Activated CD4-positive, alpha-beta T cell treated with anti-CD3 and anti-CD28 coated beads, Interleukin-2, amount 50 U/mL, for 48 hours (primary cell): ENCODE measurements at places on chromosomes 13 and 19.

DNA sequence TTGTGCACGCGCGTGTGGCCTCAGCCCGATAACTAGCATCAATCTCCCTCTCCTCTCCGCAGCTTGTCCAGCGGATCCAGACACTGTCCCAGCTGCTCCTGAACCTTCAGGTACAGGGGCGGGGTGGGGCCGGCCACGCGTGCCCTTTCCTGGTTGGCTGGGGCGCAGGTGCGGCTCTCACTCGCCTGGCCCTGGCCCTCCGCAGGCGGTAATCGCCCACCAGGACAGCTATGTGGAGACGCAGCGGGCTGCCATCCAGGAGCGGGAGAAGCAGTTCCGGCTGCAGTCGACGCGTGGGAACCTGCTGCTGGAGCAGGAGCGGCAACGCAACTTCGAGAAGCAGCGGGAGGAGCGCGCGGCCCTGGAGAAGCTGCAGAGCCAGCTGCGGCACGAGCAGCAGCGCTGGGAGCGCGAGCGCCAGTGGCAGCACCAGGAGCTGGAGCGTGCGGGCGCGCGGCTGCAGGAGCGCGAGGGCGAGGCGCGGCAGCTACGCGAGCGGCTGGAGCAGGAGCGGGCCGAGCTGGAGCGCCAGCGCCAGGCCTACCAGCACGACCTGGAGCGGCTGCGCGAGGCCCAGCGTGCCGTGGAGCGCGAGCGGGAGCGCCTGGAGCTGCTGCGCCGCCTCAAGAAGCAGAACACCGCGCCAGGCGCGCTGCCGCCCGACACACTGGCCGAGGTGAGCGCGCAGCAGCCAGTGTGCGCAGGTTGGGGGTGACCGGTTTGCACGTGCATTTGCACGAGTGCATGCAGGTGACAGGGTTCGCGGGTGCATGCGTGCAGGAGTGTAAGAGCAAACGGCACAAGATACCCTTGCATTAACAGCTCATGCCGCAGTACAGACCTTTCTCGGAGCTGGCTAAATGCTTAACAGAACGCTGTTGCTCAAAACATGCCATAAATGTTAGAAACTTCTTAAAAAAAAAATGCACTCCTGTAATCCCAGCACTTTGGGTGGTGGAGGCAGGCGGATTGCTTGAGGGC is 21.5 kb downstream of the PEX11G start:
- no peak for DNase-seq

- no peak for DNase-seq
These were observed 4.0 kb upstream of the MAST3 start for GRCh38 chr19:18093439-18094161.

GRCh38 chr13:84315527-84315926 is 433.3 kb upstream of the SLITRK1 start:
- DNase-seq, result no peak

DNA sequence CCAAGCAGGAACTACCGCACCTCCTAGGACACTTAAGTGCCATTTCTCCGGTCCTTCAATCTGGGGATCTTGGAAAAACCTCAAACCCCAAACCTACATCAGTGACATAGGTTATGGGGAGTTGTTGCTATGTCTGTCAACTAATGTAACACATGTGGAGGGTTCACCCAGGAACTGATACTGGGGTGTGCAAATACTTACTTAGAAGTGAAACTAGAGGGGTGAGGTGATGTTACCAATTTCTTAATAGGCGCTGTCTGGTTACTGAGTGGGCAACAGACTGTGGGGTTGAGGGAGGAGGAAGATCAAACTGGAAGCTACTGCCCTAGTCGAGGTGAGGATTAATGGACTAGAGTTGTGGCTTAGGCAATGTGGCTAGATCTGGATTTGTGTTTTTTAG is 1.9 kb downstream of the ZNF586 start:
- no peak for DNase-seq

GRCh38 chr13:40611004-40611403 is 55.4 kb downstream of the FOXO1 start:
- DNase-seq, result no peak

DNA sequence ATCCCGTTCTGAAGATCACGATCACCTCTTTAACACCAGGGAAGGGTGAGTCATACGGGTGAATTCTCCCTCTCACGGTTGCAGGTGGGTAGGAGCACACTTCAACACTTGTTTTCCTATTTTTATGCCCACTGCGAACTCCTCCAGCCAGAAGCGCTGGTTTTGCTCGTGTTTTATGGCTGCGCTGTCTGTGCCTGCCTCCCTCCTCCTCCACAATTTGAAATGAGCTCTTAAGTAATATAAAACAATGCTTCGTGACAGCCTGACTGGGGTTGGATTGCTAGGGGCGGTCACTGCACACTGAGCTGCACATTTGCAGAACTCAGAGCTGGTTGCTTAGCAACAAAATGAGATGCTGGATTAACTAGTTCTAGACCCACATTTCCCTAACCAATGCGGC is 12.9 kb downstream of the CCDC70 start:
- no peak for DNase-seq

DNA sequence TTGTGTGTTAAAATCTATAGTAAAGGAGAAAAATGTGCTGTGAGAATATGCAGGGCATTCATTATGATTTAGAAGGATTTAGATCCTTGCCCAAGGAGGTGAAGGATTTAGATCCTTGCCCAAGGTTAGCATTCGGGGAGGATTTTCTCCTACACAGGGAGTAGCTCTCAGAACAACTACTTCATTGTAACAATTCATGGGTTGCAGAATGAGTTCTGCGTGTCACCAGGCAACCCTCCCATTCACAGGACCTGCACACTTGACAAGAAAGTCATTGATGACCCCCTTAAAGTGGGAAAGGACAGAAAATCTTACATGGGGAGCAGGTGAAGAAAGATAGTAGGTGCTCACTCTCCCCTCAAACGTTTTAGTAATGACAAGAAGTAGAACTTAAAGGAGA is 167.1 kb upstream of the MAB21L1 start:
- DNase-seq, result no peak

GRCh38 chr13:90866006-90866405 is 481.5 kb upstream of the MIR17HG start:
- DNase-seq, result no peak

- DNase-seq, result no peak
These were observed 1519.2 kb downstream of the EFNB2 start for GRCh38 chr13:105016266-105016665.

- DNase-seq, result no peak
These were observed 8.1 kb upstream of the CTXN1 start for GRCh38 chr19:7933828-7934725.

DNA sequence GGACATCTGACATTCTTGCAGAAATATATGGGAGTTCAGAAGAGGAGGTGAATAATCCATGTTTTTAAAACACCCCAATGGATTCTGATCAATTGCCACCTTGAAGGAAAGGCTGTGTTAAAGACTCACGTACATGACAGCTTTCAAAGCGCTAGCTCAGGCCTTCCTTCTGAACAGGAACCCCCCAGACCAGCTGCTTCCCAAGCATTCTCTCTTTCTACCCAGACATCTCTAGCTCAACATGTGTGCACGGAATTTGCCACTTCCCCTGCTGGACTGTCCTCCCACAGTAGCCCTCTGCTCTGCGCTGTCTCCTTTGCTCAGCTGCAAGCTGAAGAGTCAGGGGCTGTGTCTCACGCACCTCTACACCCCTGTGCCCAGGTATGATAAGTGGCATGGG is 54.5 kb downstream of the STK24 start:
- DNase-seq, result no peak

GRCh38 chr19:45547965-45548609 is 36.5 kb downstream of the OPA3 start:
- DNase-seq, result no peak

DNA sequence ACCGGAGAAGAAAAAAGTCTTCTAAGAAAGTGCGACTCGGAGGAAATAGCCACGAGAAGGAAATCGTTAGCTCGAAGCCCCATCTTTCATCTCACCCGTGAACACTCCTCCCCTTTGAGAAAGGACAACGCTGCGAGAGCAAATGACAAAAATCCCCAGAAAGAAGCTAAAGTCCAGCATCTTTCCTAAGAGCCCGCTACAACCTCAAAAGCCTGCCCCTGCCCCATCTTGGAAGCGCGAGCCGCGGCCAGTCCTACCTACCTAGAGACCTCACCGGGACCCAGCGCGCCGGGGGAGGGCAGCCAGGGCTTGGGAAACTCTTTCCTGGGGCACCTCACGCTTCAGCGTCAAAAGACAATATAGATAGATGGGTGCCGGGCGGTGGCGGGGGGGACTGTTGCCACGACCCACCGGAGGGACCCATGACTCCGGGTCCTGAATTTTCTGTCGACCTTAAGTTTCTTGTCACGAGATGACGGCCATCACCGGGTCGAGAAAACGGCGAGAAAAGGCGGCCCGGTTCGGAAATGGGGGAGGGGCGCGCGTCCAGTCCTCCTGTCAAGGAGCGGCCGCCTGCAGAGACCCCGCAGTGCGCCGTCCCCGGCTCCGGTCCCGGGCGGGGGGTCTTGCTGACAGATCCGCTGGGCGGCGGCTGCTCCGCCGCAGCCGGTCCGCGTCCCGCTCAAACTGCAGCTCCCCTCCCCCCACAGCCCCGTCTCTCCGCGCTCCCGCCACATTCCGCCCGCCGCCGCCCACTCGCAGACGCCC is 65.9 kb downstream of the KCNRG start:
- DNase-seq, result peak; percentile 68

DNA sequence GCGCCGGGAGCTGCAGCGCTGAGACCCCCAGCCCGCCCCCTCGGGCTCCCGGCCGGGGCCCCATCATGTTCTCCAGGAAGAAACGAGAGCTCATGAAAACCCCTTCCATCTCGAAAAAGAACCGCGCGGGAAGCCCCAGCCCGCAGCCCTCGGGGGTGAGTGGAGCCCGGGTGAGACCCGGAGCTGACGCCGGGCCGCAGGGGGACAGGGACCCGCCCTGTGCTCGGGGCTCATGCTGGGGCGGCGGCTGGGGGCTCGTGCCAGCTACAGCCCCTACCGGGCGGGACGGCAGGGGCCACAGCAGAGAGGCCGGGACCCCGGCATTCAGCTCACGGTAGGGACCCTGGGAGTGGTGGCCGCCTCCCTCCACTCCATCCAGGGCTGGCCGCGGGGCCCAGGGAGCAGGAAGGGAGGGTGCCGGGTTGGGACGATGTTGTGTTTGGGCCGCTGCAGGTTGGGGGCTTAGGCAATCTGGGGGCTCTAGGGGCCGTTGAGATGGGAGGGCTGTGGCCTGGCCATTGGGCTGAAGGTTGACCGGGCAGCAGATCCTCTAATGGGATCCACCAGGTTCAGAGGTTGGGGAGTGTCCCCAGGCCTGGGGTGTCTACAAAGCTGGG is 482 bp downstream of the ARHGAP45 start:
- DNase-seq, result no peak
